HCEC 1CT (cell line): ENCODE measurements at places on chromosomes 1 and 21.
A peak's percentile ranks its signal among the peaks of the same experiment; 100 is the strongest.

GRCh38 chr1:182841368-182841988 lies 2.3 kb downstream of the DHX9 start:
- DNase-seq: peak; percentile 14

DNA sequence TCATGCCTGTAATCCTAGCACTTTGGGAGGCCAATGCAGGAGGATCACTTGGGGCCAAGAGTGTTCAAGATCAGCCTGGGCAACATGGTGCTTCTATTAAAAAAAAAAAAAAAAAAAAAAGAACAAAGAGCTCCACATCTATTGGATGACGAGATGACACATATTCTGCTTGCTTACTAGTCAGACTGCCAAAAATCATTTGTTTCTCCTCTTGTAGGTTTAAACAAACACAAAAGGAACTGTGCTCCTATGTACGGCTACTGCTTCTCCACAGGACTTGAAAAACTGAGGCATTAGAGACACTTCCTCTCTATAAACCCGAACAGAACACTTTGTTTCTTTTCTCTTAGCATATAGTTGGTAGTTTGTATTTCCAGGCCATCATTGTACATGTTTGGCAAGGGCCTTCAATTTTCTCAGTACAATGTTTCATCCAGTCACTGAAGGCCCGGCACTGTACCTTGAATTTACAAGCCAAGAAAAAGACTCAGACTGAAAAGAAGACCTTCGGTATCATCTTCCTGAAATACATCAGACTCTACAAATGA lies 6.0 kb downstream of the TRIT1 start:
- DNase-seq: no peak

DNA sequence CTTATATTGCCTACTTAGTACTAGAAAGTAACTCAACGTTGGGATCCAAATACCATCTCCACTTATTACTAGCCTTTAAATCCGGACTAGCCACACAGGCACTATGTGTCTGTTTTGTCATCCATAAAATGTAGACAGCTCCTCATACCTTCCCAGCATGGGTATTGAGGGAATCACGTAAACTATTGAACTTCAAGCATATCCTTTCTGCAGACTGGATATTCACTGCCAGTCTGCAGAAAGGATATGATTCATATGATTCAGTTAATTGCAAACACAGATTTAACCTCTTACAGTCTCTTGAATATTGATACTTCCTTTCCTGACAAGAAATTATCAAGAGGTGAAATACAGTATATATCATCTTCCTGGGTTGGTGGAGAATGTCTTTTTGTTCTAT lies 186.0 kb downstream of the LEPR start:
- no peak for DNase-seq

GRCh38 chr1:115771847-115772457 lies 3.4 kb upstream of the CASQ2 start:
- peak; percentile 84 for DNase-seq

DNA sequence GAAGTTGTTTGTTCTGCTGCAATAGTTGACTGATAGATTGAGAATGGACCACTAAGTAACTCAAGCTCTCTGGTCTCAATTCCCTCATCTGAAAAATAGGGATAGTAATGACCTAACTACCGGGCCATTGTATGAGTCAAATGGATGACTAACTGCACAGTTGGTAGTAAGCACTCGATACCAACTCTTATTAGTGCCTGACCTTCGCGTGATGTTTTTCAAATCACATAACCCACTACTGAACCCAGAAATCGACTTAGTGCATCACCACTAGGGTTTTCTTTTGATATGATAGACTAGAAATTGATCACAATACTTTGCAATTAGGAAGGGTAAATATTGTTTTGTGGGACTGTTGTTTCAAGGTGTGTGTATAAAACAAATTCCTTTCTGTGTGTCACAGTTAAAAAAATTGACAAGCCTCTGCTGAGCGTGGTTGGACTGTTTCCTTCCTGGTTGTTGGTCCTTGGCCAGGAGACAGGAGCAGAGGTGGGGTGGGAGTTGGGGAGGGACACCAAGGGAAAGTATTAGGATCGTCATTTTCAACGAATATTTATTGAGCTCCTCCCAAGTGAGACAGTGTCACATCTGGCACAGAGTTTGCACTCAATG lies 54.0 kb upstream of the LRP8 start:
- peak; percentile 61 for DNase-seq

- no peak for DNase-seq
Measured at GRCh38 chr1:171032822-171033702, 57.6 kb upstream of the FMO3 start.

GRCh38 chr1:12518931-12519692 lies 98.9 kb downstream of the DHRS3 start:
- DNase-seq: peak; percentile 7

DNA sequence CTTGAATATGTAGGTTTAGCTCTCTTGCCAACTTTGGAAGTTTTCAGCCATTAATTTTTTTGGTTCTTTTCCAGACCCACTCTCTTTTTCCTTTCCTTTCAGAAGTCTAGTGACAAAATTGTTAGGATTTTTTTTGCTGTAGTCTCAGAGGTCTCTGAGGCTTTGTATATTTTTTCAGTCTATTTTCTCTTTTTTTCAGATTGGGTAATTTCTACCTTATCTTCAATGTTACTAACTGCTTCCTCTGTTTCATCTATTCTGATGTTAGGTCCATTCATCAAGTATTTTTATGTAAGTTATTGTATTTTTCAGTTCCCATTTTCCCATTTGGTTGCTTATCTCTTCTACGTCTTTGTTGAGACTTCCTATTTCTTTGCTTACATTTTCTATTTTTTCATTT lies 15.7 kb downstream of the RGS2 start:
- no peak for DNase-seq

- DNase-seq: no peak
Measured at GRCh38 chr1:48048980-48049379, 51.8 kb upstream of the TRABD2B start.

DNA sequence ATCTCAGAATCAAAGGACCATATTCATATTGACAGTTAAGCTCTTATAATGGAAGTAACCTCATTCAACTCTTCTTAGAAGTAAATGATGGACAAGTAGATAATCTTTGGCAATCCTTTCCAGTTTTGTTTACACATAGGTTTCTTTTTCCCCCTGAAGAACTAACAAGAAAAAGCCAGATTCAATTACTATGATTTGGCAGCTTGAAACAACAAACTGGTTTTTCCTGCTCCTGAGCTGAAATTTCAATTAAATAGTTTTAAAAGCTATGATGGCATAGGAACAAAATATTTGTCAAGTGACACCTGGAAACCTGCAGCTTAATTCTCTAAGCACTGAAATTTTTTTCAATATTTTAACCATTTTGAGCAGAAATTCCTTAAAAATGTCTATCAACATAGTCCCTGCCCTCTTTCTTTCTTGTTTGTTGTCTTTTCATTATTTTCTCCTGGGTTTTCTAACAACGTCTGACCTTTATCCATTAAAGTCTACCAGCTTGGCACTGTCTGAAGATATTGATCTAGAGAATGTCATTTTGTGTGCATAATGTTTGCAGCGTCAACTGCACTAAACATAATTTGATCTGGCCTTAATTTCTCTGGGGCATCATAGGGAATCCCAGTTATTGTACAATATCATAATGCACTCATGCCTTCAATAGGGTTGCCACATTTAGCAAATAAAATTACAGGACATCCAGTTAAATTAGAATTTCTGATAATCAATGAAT lies 4.0 kb upstream of the SLC35A3 start:
- DNase-seq: no peak

DNA sequence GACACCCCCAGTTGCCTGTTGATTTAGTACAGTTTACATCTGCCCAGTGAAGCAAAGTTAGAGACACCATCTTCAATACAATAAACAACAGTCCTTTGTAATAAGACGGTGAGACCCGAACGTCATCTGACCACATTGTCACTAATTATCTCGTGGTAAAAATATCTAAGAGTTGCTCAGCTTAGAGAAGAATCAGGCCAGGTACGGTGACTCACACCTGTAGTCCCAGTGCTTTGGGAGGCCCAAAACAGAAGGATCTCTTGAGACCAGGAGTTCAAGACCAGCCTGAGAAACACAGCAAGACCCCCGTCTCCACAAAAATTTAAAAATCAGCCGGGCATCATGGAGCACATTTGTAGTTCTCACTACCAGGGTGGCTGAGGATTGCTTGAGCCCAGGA lies 53.5 kb downstream of the CD34 start:
- DNase-seq: no peak

- DNase-seq: no peak
Measured at GRCh38 chr1:25462732-25463131, 32.0 kb downstream of the MACO1 start.
